ENCODE measurements at places on chromosomes 4 and X.

DNA sequence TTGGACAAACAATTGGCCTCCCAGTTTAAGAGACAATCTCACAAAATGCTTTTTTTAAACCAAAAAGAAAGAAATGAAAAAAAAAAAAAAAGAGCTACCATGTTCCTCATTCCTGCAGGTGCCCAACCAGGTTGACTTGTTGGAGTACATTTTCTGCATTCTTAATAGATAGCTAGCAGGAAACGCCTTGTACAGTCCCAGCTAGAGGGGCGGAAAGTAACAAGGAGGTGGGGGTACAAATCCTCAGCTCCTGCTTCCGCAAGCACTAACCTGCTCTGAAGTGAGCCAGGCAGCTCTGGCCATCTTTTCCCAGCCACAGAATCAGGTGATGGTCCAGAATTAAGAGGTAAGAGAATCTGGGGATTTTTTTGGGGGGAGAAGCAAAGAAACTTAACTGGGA is at the start of gene VGLL1:
TSS of gene VGLL1 (plus strand) at position 265 of the 400 bp plus-strand sequence. CDS start 3,806 bp downstream, outside the sequence.
- DNase-seq: no peak

GRCh38 chr4:174214101-174214878 is 69.2 kb downstream of the FBXO8 start:
- peak; percentile 28 for DNase-seq

DNA sequence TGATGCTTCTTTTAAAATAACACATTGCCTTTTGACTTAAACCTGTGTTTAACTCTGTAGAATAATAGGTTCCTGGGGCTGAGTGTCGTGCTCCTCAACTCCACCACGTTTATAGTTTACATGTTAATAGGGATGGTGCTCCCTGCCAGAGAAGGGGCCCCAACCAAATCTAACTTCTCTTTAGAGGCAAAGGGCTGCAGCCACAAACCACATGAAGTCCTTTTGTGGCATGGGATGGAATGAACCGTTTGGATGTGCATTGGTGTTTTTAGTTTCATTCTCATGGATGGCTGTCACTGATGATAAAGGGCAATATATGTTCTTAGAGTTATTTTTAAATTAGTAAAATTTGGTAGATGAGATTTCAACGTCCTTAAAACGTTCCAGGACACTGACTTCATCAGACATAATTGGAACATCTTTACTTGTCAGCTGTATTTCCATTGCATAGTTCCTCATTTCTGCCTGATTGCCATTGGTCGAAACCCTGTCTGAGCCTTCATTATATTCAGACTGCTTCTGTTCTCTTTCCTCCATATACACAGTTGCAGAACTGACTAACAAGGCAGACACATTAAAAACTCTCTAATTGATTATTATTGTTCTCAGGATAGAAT is 60.4 kb upstream of the HPF1 start:
- no peak for DNase-seq

- no peak for DNase-seq
Observed at GRCh38 chr4:78613522-78614321, 62.2 kb downstream of the ANXA3 start.

DNA sequence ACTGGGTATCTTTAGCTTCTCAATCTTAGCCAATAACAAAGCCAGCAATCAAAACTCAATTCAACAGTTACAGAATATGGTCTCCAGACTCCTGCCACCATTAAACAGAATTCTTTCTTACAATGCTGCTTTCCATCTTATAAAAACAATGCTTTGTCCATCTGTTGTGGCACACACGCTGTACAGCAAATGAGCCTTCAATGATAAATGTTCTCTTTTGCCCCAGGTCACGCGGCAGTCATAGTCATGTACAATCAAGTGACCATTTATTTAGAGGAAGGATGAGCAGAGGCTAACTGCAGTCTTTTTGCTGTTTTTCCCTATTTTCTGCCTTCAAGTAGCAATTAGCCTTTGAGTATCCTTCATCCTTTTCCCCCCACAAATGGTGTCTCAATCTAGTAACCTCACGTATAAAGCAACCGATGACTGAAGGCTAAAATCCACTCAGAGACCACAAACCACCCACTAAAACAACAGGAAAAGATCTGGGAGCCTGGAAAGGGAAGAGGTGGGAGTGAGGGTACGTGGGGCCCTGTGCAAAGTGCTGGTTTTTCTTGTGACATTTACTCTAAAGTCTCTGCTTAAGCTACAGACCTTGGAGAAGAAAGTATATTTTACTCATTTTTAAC is 24.4 kb downstream of the TRIM2 start:
- no peak for DNase-seq

DNA sequence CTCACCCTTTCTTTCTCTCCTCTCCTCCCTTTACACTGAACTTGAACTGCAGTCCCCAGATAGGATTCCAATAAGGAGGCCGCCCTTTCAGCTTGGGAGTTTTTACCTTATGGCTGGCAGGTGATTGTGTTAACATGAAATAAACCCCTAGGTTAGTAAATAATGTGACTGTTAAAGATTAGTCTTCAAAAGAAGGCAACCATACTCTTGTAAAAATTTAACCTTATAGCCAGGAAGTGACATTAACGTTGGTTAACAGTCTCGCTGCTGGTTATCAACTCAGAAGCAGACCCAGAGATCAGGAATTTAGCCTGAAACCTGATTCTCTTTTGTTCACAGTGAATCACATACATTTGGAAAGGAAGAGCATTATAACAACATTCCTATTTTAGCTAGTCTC is 15.2 kb downstream of the FHDC1 start:
- no peak for DNase-seq

DNA sequence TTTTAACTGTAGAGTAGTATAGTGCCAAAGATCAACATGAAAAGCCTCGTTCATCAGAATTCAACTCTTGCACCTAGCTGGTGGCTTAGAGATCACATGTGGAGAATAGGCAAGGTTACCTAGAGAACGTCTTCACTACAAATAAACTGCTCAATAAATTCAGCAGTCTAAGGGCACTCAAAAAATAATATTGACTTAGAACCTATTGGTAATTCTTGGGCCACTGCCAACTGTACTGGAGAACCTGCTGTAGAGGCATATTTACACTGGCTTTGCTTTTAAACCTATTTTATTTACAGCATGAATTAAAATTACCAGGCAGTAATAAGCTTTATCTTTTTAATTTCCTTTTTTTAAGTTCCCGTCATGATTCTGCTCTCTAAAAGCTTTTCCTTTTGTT is 343.7 kb downstream of the PDHA2 start:
- no peak for DNase-seq

DNA sequence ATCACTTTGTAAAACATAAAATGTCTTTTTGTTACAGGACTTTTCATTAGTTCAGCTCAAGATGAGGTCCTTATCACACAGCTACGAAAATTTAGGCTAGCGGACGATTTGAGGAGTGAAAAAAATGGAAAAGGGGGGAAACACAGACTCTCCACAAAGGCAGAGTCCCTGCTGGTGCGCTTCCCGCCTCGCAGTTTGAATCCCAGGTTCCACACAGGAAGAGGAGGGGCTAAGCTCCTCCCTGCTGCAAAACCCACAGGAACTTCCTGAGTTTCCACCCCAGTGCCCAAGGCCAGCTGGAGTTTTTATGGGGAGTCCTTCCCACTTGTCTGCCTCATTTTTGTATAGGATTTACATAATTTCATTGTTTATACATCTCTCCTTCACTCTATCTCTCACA is 11.2 kb downstream of the ADAM29 start:
- no peak for DNase-seq

GRCh38 chr4:142861351-142861750 is 15.2 kb upstream of the INPP4B start:
- no peak for DNase-seq

DNA sequence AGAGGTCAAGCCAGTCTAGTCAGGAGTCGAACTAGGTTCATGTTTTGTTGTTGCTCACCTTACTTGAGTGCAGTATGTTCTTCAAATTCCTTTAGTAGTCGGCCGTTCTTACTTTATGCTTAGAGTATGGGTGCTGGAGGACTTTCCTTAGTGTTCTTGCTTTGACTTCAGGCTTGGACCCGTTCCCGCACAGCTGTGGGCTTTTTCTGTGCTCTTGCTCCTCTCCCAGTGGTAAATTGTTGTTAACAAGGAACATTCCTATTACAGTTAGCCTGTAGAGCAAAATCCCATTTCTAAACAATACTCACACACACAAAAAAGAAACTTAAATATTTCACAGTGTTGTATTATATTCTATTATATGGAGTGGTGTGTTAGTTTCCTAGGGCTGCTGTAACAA is 113.5 kb downstream of the RAP1GDS1 start:
- DNase-seq: no peak

- no peak for DNase-seq
Observed at GRCh38 chrX:3540105-3540504, 173.3 kb downstream of the PRKX start.

- DNase-seq: no peak
Observed at GRCh38 chrX:10974920-10975319, 136.2 kb upstream of the HCCS start.

DNA sequence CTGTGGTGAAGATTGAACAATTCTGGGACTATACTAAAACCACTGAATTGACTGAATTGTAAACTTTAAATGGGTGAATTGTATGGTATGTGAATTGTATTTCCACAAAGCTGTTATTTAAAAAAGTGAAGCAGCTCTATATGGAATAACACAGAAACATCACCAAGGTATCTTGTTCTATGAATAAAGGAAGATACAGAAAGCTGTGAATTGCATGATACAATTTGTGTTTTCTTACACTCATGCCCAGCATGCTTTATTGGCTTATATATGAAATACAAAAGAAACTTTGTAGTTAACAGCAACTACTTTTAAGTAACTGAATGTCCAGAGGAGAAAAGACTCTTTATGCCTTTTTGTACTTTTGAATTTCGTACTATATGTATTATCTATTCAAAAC is 11.5 kb downstream of the CBR4 start:
- DNase-seq: no peak

- no peak for DNase-seq
Observed at GRCh38 chrX:40700640-40701342, 34.6 kb downstream of the MED14 start.

- peak; percentile 13 for DNase-seq
Observed at GRCh38 chrX:11757719-11758399, at the start of gene MSL3. TSS of gene MSL3 (plus strand) at chrX:11758237. CDS start at chrX:11758264, 27 bp downstream.

GRCh38 chr4:120418146-120418545 is 351.5 kb upstream of the MAD2L1 start:
- no peak for DNase-seq

DNA sequence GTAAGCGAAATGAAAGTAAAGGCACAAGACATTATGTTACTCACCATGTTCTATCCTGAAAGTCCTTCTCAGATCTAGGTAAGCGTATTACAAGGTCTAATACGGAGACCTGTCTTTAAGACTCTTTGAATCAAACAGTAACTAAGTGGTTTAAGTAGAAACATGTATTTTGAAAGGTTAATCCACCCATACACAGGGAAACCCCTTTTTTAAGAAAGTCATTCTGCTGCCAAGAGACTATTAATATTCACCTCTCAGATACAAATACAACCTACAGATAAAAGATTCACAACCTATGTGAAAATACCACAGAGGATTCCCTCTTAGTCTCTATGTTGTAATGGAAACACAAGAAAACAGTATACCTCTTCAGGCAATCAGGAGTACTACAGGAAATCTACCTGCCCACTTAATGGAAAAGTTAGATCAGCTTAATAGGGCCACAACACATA is 63.2 kb upstream of the TNIP3 start:
- no peak for DNase-seq

- no peak for DNase-seq
Observed at GRCh38 chr4:45324455-45325417, 598.4 kb upstream of the GNPDA2 start.

GRCh38 chr4:100882661-100883060 is 364.8 kb upstream of the EMCN start:
- DNase-seq: no peak

GRCh38 chr4:78634011-78634664 is 82.6 kb downstream of the ANXA3 start:
- no peak for DNase-seq

- DNase-seq: no peak
Observed at GRCh38 chrX:137178392-137178791, 144.6 kb upstream of the GPR101 start.

DNA sequence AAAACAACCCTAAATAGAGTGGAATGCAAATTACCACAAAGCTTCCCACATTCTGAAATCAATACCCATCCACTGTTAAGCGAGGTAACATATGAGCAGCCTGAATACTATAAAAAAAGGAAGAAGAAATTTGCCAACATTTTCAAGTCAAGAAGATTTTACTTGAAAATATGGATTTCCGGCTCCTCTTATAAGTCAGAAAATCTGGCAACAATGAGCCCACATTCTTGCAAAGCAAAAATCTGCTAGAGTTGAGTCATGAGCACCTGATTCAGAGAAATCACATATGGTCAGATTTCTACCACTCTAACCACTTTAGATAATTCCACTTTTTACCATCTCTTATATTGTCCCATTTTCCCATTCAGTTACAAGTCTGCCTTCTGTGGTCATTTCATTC is 395.7 kb downstream of the DTHD1 start:
- DNase-seq: no peak

DNA sequence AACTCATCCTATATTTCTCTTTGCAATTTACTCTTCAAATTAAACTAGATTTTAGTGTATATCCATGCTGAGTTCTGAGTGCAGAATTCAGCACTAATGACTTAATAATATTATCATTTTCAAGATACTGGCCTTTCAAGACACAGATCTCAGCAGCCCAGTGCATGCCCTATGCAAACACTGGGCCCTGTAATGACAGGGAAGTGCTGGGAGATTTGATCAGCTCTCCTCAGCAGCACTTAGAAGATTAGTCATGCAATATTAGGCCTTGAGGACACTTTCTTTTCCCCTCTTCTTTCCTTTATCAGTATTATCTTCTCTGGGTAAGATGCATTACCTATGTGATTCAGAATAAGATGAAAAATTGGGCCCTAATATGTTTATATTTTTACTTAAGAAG is 207.1 kb downstream of the PPP3CA start:
- DNase-seq: no peak

DNA sequence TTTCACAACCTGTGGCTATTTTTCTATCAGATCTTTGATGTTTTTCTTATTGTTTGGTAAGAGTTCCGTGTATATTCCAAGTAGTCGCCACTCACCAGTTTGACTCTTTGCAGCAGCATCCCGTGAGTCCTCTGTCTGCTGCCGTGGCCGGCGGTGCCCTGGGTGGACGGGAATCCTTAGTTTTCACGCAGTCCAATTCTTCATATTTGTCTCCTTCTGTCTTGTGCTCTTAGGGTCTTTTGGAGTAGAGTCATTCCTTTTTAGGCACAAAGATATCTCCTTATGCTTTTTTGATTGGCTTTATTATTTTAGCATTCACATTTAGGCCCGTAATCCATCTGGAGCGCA is 94.9 kb upstream of the MSX1 start:
- no peak for DNase-seq

- DNase-seq: no peak
Observed at GRCh38 chr4:22482250-22483127, 33.4 kb downstream of the ADGRA3 start.

GRCh38 chr4:21002976-21003375 is 302.7 kb downstream of the PACRGL start:
- no peak for DNase-seq

- no peak for DNase-seq
Observed at GRCh38 chrX:23945206-23945605, 37.4 kb downstream of the CXorf58 start.

- DNase-seq: no peak
Observed at GRCh38 chr4:143251779-143252178, 67.1 kb downstream of the USP38 start.
